Motor neuron (in vitro differentiated cells): ENCODE measurements at places on chromosomes 2 and 18.

GRCh38 chr2:26780203-26780760, 5.6 kb upstream of the CENPA start:
- no peak for ATAC-seq

DNA sequence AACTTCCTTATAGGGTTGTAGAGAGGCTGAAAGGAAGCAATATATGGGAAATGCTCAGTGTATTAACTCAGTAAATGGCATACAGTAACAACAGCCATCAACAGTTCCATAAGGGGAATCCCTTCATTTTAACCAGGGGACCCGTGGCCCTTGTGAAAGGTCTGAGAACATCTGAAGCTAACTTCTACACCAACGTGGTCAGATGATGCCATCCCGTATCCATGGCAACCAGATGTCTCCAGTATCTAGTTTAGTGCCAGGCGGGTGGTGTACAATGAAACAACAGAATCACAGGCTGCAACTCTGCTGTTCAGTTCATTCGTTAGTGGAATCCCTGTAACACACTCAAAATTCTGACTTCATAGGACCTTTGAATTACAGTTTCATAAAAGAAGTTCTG, 162.3 kb downstream of the TGIF1 start:
- peak; percentile 41 for ATAC-seq

DNA sequence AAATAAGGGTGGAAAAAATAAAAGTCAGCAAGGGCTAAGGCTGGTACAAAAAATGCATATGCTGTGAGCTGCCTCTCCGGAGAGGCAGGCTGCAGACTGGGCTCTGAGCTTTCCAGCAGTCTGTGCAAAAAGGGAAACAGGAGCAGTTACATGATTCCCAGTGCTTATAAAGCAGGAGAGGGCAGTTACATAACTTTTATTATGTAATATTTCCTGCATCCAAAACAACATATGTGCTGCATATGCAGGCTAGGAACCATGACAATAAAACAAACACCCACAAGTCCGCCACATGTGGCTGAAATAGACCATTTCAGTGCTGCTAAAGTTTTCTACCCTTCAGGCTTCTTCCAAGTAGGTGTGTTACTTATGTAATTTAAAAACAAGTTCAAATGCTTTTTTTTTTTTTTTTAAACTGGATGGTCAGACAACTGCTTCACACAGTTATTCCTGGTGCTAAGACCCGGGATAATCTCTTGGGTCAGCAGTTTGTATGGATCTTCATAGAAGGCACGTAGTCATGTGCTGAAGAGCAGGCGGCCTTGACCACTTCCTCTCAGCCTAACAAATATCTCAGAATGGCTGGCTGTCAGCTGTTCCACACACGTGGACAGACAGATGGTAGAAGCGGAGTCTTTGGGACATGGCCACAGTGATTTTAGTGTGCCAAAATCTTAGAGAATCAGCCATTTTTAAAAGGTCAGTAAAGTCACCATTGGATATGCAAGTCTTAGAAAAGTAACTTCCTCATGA, 43.5 kb downstream of the ARMC9 start:
- ATAC-seq, result peak; percentile 94

DNA sequence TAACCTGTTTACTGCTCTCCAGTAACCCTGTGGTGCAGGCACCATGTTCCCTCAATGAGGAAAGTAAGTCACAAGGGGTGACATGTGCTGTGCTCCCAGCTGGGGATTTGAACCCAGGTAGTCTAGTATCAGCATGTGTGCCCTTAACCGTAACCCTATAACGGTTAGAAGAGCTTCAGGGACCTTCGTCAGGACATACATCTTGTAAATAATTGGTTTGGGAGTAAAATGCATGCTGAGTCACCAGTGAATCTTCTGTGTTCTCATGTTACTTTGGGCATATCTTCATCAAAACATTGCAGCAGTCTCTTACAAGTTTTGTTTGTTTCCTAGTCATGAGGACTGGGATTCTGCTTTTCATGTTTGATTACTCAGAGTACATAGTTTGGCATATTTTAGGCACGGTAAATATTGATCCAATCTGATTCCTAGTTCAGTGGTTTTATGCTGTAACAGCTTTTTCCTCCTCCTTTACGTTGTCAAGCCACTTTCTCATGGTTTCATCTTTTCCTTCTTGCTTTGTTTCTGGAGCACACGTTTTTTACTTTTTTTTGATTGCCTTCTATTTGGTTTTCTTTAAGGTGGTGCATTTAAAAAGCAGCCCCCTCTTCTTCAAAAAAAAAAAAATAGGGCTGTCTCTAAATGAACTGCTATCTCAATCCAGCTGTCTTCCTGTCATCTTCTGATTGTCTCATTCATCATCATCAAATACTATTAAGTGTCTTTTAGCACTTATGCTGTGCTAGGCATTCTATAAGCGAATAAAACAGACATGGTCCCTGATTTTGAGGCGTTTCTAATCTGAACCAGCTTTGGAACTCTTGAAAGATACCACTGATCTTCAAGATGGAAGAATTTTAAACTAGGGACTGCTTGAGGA, 50.4 kb downstream of the CLIP4 start:
- ATAC-seq, result peak; percentile 12

DNA sequence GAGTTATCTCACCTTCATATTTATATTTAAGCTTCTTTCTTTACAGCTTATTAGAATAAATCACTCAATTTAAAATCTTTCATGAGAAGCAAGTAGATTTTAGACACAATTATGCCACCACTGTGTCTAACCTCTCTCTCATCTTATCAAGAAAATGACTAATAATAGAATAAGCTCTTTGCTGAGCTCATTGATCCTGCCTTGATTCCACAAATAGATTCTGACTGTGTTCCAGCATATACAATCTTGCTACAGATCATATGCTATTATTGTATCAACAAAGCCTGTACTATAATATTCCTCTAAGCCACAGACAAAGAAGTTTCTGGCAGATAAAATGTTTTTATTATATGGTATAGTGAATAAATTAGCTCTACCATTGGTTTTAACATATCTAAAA, 168.7 kb upstream of the GULP1 start:
- no peak for ATAC-seq

DNA sequence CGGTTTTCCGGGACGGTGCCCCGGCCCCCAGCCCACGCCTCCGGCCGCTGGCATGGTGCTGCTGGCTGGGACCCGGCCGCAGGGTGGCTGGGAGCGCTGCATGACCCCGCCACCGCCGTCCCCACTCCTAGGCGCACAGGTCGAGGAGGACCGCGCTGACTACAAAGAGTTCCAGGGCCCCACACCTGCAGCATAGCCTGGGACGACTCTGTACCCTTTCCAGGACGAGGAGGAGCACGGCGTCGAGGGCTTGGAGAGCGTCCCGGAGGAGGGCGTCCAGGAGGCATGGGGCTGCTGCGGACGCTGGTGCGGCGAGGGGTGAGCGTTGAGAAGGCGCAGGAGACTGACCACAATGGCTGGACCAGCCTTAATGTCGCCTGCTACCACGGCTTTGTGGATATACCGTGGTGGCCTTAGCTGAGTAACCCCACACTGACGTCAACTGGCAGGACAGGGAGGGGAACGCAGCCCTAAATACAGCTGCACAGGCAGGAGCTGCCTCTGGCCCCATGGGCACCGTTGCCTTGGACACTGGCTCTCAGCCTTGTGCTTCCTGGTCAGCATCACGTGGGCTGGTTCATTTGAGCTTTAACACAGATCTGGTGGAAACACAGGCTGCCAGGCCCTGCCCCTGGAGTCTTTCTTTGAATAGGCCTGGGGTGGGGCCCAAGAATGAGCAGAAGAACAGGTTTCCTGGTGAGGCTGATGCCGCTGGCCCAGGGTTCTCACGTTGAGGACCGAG, 40.9 kb upstream of the TRIM43B start:
- ATAC-seq, result no peak

- no peak for ATAC-seq
Measured at GRCh38 chr2:42844366-42844765, 52.0 kb upstream of the HAAO start.

- ATAC-seq, result no peak
Measured at GRCh38 chr18:49161627-49162026, 210.9 kb upstream of the SMAD7 start.

DNA sequence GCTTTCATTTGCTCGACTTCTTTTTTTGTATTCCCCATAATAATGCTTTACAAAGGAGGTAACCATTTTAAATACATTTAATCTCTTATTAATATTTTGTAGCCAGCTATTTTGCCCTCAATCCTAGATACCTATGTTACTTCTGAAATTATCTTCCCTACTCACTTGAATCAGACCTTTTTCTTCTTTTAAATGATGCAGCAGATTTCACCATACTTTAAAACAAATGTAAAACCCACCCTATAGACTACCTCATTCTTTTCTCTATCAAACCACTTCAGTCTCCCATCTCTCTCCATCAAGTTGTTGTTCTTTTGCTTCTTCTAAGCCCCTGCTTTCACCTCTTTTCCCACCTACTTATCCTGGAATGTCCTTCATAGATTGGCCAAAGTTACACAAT, 151.5 kb upstream of the DNMT3A start:
- ATAC-seq, result no peak

- peak; percentile 96 for ATAC-seq
Measured at GRCh38 chr18:24138789-24139616, at the start of gene CABYR. Gene CABYR, plus strand, starts transcription at chr18:24139062. Its CDS starts 4,053 bp downstream, at chr18:24143115.

- ATAC-seq, result no peak
Measured at GRCh38 chr2:15074751-15075700, 442.5 kb downstream of the LRATD1 start.
